ENCODE measurements at places on chromosomes 5 and 9.
A peak's percentile ranks its signal among the peaks of the same experiment; 100 is the strongest.

GRCh38 chr9:129558551-129559505, 62.1 kb downstream of the C9orf50 start:
- DNase-seq: no peak

- no peak for DNase-seq
Observed at GRCh38 chr9:134134949-134135342, 936 bp upstream of the WDR5 start.

GRCh38 chr9:136629001-136629878, 33.5 kb upstream of the EGFL7 start:
- DNase-seq: no peak

DNA sequence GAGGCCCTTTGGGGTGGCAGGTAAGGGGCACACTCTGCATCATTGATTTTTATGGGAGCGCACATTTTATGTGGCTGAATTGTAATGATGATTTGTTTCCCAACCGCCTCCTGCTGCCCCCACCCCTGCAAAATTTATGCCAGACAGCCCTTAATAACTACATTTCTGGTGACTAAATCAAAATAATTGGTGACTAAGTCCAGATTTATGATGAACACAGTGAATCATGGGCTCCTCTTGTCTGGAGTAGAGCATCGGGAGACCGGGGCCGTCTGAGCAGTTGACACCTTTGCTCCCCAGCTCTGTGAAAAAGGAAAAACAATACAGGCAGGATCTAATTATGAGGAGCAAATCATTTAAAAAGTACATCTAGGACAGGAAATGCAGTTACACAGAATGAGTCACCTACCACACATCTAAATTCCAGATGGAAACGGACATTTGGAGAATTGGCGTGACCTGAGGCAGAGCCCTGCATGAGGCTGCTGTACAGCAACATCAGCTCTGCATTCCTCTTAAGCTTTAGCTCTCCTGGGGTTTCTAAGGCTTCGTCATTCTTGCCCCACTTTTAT, 58.9 kb downstream of the DOCK2 start:
- peak; percentile 98 for DNase-seq

DNA sequence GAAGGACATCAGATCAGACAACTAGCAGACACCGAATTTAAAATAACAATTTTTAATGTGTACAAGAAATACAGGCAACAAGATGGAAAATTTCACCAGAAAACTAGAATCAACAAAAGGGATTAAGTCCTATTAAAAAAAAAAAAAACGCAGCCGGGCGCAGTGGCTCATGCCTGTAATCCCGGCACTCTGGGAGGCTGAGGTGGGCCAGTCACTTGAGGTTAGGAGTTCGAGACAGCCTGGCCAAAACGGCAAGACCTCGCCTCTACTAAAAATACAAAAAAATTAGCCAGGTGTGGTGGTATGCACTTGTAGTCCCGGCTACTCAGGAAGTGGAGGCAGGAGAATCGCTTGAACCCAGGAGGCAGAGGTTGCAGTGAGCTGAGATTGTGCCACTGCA, 64.3 kb upstream of the UBAC1 start:
- no peak for DNase-seq

DNA sequence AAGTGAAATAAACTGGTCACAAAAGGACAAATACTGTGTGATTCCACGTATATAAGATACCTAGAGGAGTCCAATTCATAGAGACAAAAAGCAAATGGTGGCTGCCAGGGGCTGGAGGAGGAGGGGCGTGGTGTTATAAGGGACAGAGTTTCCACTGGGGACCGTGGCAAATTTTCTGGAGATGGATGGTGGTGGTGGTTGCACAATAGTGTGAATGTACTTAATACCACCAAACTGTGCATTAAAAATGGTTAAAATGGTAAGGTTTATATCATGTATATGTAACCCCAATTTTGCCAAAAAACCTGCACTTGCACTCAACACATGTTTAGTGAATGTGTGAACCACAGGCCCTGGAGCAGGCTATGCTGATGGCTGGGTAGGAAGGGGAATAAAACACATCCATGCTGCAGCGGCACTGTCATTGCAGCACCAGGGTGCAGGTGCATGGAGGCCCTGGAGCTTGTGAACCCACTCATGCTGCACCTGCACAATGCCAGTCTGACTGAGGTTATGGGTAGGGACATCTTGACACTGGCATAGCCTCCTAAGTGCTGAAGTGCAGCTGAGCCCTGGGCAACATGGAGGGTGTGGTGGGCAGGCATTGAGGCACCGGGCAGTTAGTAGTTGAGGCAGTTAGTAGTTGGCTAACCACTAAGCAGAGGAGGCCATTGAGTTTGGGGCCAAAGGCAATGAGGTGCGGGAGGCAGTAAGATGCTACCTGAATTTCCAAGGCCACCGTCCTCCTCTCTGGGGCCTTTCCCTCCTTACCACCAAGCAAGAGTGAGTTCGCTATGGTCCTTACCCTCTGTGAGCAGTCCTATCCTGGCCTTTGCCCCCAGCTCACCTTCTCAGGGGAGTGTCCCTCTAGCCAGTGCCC, 3.5 kb upstream of the PHF2 start:
- no peak for DNase-seq

- DNase-seq: no peak
Observed at GRCh38 chr9:88994469-88995199, 3.4 kb downstream of the S1PR3 start.

DNA sequence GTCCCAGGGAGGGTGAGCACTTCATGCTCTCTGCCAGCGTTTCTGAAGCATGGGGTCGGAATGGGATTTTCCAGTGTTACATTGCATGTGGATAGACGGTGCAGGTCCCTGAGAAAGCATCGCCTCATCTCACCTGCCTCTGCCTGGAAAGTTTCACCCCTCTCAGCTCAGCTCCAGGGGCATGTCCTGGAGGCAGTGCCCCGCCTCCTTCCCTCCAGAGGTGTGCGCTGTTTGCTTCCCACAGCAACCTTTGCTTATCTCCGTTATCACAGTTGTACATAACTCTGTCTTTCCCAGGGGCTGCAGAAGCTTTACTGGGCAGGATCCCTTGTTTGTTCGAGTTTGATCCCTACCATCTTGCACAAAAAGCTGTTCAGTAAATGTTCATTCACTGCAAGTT, 10.7 kb upstream of the CREBRF start:
- no peak for DNase-seq

- no peak for DNase-seq
Observed at GRCh38 chr5:132673939-132674630, at the start of gene IL4. Gene IL4, plus strand, starts transcription at chr5:132673989. Its CDS starts 62 bp downstream, at chr5:132674051.

DNA sequence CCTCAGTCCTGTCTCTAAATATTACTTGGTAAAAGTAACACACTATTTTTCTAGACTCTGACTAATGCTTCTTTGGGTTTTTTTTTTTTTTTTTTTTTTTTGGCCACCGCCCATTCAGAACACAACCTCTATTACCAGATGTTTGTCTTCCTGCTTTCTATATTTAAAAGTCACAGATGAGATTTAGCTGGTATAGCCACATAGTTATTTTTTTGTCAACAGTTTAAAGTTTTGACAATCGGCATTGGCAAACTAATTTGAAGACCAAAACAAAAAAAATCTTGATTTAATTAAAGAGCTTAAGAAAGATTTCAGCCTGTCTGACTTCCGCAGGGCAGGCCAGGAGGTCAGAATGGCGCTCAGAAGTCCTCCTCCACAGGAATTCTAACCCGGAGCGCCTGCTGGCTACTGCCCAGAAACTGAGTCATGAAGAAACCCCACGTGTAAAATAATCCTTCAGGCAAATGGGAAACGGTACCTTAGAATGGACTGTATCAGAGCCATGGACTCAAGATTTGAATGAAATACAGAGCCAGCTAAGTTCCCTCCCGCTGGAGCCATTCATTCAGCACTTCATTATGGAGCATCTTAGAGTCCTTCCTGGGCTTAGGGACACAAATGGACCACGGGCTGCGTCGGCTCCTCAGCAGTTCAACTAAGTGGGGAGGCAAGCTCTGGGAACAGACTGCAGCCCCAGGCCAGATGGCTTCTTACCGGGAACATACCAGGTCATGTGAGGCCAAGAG, 55.6 kb downstream of the PTPDC1 start:
- peak; percentile 95 for DNase-seq

DNA sequence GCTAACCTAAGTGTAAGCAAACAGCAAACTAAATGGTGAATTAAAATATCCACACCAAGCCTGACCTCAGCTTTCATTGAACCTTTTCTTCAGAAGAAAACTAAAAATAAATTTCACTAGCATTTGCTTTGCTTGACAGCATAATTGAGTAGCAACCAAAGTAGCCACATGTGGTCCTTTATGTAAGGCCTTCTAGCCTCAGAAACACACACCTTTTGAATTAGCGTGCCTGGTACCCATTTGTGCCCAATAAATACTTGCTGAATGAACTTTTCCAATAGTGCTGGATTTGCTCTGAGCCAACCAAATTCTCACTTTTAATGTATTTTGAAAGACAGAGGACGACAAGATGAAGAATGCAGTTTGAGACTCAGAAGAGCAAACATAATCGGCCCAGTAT, 2.1 kb upstream of the NIPBL start:
- no peak for DNase-seq

DNA sequence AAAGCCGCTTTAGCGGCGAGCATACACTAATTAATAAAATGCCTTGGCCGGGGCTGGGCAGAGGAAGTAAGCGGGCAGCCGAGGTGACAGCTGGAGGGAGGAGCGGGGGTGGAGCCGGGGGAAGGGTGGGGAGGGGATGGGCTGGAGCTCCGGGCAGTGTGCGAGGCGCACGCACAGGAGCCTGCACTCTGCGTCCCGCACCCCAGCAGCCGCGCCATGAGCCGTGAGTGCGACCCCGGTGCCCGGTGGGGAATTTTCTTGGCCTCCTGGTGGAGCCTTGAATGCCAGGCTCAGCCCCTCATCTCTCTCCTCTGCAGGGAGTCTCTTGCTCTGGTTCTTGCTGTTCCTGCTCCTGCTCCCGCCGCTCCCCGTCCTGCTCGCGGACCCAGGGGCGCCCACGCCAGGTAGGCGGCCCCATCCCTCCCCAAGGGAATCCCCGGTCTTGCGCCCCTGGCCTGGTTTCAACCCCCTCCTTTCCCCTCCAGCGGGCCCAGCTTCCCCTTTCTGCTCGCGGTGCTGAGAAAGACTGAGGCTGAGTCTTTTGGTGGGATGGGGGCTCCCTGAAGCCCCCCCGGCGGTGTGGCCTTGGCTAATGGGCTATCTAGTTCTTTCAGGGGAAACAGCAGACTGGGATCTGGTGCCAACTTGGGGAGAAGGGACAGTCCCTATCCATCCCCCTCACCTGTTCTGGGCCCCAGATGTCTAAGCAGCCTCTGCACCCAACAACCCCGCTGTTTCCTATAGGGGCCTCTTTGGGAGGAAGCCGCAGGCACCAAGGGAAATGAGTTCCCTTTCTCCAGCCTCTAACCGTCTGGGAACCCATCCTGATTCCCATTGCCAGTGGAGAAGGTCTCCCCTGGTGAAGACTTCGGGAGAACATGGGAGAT, at the start of gene PTGS1:
Gene PTGS1 (plus strand): TSS at position 156 of the 887 bp plus-strand sequence. CDS start 61 bp downstream, at position 217.
- no peak for DNase-seq

- DNase-seq: no peak
Observed at GRCh38 chr5:72541501-72542225, 34.5 kb upstream of the ZNF366 start.

DNA sequence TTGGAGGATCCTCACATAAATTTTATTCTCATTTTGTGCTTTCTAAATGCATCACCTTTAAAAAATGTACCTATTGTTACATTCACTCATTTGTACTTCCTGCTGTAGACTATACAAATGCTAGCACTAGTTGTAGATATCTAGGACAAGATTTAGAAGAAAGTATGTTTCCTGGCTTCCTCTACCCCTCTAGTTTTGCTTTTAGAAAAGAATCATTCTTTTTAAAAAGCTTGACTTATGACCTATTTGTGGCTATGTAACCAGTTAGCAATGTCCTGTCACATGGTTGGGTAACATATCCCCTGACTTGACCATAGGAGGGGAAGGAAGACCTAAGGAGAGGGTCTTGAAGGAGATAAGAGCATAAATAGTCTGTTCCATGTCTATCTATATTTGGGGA, 13.3 kb downstream of the CAMK4 start:
- DNase-seq: no peak

GRCh38 chr9:133130685-133131244, 9.7 kb upstream of the RALGDS start:
- no peak for DNase-seq

DNA sequence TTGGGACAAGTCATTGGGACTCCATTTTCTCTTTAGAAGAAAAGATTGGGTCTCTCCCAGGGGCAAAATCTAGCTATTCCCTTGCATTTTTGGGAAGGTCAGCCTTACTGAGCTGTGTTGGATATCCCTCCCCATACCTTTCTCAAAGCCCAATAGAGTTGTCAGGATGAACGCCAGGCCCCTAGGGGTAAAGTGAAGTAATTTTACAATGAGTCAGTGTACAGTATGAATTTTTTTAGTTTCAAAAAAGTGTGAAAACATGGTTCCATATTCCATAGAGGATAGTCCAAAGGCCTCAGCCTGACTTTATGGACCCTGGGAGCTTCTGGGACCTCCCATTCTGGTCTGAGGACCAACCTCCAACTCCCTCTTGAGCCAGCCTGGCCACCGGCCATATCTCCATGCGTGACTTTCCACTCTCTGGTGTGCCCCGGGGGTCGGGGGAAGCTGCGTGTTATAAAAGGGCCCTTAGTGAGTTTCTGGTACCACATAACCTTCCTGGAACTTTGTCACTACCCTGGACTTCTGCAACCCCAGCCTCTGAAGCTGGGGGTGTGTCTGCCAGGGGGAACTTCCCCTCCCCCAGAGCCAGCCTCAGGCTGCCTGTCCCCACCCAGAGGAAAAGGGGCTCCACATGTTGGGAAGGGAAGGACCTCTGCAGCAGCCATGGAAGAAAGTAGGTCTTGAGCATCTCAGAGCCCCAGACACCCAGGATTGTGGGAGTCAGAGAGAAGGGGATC, 52.4 kb upstream of the SYNPO start:
- peak; percentile 24 for DNase-seq

GRCh38 chr9:13002740-13003139, 227.9 kb downstream of the LURAP1L start:
- no peak for DNase-seq

DNA sequence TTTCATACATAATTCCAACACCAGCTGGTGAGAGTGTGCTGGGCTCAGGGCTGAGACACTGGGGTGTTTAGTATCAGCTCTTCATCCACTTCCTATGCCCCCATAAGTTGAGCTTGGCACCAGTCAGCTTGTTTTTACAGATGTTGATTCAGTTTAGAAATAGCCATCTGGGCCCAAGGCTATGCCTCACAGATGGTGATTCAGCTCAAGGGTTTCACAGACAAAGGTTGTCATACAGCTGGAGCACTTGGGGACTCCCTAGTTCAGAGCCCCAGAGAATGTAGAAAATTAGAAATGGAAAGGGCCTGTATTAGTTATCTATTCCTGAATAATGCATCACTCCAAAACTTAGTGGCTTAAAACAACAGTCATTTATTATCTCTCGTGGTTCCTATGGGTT, 10.3 kb upstream of the CRHBP start:
- peak; percentile 5 for DNase-seq

DNA sequence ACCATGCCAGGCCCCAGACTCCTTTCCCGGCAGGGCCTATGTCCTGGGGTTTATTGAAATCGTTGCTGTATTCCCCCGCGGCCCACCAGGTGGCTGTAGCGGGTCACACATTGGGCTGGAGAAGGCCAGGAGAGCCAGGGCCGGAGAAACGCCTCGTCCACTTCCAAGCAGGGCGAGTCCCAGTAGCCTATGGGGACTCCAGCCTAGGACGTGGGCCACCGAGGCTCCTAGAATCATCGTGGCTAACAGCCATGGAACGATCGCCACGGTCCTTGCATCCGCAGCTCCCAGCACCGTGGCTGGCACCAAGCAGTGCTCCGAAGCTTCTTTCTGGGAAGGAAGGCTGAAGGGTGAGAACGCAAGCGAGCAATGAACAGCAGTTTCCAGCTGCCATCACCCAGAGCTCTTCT, 87.7 kb downstream of the ENTREP1 start:
- DNase-seq: no peak

All from fibroblast of skin of left biceps (primary cell).